ENCODE measurements at places on chromosomes 4 and X.

GRCh38 chrX:103608306-103608963 lies 672 bp downstream of the TCEAL3 start:
- DNase-seq = no peak

GRCh38 chrX:151830911-151831310 lies 81.8 kb upstream of the MAGEA4 start:
- DNase-seq = no peak

DNA sequence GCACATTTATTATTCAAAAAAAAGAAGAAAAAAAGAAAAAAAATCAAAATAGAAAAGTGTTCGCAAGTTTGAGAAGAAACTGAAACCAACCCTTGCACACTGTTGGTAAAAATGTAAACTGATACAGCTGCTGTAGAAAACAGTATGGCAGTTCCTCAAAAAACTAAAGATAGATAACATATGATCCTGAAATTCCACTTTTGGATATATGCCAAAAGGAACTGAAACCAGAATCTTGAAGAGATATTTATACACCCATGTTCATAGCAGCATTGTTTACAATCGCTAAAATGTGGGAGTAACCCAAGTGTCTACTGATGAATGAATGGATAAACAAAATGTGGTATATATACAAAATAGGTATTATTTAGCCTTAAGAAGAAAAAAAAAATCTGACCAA lies 155.4 kb downstream of the TBCK start:
- DNase-seq = no peak

GRCh38 chr4:128572778-128573241 lies 236.7 kb upstream of the JADE1 start:
- no peak for DNase-seq

- no peak for DNase-seq
Measured at GRCh38 chr4:4852591-4853362, 6.7 kb upstream of the MSX1 start.

GRCh38 chr4:123661080-123661737 lies 264.6 kb downstream of the SPRY1 start:
- DNase-seq = no peak

DNA sequence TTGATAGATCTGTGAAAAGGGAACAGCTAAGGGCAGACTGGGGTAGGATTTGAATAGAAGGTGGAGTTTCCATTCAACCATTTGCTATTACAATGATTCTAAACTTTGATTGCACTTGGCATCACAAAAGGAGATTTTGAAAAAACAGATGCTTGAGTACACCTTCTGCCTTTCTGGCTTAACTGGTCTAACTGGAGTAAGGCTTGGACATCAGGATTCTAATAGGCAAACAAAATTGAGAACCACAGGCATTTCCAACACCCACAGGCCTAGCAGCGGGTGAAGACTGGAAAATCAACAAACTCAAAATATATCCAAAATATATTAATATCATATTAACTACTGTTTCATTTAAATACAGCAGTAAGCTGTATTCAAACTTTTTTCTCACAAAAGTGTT lies 1.9 kb upstream of the VEGFC start:
- DNase-seq = no peak

- no peak for DNase-seq
Measured at GRCh38 chr4:30330894-30331652, 389.1 kb upstream of the PCDH7 start.

DNA sequence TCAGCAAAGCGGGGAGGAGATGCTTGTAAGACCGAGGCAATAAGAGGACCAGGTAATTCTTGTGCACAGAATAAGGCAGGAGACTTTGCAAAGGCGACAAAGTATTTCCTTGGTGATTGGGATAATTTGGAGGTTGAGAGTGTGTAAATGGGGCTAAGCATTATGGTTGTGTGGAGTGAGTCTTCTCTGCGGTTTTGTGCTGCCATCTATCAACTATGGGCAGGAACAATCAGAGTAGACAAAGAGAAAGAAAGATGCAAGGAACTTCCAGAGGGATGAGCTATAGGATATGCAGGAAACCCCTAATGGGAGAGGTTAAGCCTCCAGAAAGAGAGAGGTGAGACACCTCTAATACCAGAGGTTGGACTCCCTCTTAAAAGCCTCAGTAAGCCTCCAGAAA lies 339.8 kb downstream of the PAPSS1 start:
- no peak for DNase-seq

DNA sequence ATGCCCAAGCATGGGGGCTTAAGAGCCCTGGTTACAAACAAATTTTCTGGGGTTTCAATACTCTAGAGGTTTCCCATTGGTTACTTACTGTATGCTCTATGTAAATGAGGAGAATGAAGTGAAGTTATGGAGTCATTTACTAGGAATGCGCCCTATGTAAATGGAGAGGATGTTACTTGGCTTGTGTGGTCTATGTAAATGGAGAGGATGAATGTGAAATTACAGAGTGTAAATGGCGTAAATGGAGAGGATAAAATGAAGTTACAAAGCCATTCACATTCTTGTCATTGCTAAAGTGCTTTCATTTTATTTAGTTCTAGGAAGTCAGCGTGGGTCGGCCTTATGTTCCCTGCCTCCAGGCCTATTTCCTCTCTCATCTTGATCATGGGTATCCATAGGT lies 810.5 kb upstream of the ADGRL3 start:
- no peak for DNase-seq

DNA sequence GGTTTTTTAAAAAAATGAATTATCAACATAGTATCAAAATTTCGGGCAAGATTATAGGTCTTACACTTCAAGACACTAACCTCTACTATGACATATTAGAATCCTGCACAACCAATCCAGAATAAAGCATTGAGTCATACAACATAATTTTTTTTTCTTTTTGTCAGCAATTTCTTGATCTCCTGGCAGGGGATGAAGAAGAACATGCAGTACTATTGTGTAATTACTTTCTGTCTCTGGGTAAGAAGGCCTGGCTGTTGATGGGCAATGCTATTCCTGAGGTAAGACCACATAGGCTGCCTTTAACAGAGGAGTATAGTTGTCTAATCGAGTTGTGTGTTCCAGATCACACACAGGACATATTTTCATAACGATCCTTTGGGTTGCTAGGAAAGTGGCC lies 67.5 kb downstream of the FBXL5 start:
- DNase-seq = no peak

DNA sequence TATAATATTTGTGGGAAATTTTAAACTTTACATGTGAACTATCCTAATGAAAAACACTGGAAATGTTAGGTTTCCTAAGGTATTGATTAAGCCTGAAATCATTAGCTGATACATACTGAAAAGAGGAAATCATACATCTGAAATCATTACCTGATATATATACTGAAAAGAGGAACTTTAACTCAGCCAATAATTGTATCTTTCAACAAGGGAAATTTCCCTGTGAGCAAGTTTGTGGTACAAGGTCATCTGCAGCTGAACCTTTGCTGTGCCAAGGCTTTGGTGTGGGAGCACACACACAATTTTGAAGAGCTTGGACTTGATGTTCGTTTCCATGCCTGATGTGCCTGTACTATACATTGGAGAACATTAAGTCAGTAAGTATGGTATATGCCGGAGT lies 131.9 kb upstream of the USP9X start:
- no peak for DNase-seq

GRCh38 chr4:105878668-105879067 lies 16.6 kb upstream of the NPNT start:
- DNase-seq = no peak

DNA sequence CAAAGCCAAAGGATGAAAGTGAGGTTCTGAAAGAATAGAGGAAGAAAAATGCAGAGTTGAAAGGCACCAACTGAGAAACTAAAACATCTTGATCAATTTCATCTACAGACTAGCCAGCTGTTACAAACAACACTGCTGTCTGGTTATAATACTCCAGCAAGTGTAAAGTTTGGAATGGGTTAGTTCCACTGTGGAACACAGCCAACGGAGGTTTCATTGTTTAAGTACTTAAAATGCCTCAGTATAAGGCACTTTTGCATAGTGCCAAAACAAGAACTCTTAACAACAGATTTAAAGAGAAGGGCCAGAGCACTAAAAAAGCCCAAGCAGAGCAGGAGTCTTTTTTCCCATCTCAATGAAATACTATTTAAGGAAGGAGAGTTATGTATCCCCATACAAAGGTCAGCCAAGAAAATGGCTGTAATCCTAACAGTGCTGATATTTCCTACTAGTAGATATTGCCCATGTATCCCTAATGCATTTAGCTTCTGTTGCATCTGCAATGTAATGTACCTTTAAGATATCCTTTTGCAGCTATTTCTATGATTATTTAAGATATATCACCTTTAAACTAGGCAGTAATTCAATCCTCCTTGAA lies 16.5 kb downstream of the ACSL4 start:
- no peak for DNase-seq

- DNase-seq = peak; percentile 77
Measured at GRCh38 chr4:122765692-122766352, 33.3 kb downstream of the BBS12 start.

DNA sequence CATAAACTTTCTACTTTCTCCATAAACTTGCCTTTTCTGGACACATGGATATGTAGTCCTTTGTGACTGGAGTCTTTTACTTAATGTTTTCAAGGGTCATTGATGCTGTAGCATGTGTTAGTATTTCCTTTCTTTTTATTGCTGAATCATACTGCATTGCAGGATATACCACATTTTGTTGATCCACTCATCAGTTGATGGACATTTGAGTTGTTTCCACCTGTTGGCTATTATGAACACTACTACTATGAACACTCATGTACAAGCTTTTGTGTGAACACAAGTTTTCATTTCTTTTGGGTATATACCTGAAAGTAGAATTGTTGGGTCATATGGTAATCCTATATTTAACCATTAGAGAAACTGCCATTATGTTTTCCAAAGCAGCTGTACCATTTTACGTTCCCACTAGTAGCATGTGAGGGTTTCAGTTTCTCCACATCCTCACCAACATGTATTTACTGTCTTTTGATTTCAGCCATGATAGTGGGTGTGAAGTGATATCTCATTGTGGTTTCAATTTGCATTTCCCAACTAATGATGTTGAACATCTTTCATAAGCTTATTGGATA lies 26.3 kb upstream of the GPM6B start:
- DNase-seq = no peak

GRCh38 chrX:68203646-68204045 lies 229.6 kb downstream of the OPHN1 start:
- DNase-seq = no peak

DNA sequence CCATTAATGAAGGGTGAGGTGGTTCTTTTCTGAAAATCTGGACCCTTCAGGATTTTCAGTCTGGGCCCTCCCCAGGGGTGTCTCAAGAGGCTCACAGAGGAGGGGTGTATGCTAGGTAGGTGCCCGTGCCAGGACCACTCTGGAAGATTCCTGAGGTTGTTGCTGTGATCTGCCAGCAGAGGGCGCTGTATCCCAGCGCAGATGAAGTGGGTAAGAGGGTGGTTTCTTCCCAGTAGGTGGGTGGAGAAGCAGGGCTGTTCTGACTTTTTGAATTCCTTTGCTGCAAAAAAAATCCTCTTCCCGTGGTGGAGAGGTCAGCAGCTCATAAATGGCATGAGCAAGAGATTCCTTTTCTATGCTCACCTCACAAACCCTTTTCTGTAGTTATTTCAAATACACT lies 51.1 kb downstream of the SCML1 start:
- DNase-seq = no peak

DNA sequence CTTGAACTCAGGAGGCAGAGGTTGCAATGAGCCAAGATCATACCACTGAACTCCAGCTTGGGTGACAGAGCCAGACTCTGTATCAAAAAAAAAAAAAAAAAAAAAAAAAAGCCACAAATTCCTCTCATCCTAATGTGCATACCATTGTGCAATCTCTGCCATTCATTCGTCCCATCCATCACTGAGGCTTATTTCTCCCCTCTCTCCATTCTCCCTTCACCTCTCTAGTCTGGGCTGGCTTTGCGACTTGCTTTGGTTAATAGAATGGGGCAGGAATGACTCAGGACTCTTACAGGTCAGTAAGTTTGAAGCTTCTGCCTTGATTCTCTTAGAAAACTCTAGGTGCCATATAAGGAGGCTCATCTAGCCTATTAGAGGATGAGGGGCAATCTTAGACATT lies 60.3 kb upstream of the DDX3X start:
- DNase-seq = no peak

- no peak for DNase-seq
Measured at GRCh38 chr4:81196126-81196650, 18.8 kb downstream of the PRKG2 start.

- DNase-seq = no peak
Measured at GRCh38 chr4:120633810-120634209, 288.7 kb downstream of the PRDM5 start.

DNA sequence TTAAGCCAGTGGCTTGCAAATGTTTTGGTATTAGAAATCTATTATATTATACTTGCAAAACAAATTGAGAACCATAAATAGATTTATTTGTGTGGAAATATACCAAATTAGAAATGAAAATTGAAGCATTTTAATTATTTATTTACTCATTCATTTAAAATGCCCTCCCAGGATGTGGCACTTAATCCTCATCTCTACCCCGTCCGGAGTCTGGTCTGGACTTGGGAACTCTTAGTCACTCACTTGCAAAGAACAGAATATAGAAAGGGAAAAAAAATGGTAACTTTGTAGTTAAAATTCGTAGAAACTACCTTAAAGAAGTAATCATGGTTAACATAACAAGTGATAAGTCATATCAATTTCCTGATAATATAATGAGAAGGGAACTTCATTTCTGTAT lies 775.9 kb upstream of the INTU start:
- no peak for DNase-seq

DNA sequence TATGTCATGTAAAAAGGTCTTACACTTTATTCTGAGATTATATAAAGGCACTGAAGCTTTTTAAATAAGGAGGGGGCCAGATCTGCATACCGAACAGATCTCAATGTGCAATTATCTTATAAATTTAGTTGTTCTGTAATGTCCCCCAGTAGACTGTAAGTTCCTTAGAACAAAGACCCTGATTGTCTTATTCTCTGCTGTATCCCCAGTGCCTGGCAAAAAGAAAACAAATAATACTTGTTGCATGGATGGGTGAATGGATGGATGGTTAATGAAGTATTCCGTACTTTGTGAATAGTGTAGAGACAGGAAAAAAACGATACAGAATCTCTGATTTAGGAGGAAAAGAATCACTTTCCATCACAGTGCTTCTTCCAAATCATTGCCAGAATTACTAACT lies 141.5 kb downstream of the CHM start:
- DNase-seq = no peak

DNA sequence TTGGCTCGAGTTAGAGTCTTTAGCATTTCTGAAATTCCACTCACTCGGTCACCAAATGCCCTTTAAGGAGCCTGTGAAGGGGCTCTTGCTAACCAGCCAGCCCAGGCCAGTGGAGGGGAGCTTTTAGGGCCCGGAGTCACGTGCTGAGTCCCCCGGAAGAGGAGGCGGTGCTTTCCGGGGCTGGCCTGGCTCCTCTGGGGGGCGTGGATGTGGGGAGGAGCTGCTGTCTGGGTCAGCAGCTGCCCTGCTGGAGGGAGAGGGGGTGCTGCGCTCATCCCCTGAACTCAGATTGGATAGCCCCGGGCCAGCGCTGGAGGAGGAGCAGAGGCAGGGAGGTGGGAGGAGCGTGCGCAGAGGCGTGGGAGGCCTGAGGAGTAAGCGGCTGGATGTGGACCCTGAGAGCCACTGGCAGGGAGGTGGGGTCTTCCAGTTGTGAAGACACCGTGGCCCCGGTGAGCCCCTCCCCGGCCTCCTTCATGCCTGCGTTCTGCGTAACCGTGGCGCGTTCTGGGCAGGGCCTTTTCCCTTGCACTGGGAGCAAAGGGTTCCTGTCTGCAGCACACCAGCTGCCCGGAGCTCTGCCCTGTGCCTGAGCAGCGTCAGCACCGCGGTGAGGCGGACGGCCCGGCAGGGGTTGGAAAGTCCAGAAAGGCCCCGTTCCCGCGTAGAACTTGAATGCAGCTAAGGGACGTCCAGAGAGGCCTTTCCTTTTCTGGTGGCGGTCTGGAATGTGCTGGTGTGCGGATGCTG lies 19.7 kb downstream of the MAEA start:
- DNase-seq = no peak

- DNase-seq = no peak
Measured at GRCh38 chr4:129682586-129682985, 586.6 kb downstream of the C4orf33 start.
